ENCODE measurements at places on chromosomes 16 and 17. TPM values are rescaled to one million over a fixed set of nuclear protein-coding genes. Genes with fewer than 3 reads are reported as not detected.

DNA sequence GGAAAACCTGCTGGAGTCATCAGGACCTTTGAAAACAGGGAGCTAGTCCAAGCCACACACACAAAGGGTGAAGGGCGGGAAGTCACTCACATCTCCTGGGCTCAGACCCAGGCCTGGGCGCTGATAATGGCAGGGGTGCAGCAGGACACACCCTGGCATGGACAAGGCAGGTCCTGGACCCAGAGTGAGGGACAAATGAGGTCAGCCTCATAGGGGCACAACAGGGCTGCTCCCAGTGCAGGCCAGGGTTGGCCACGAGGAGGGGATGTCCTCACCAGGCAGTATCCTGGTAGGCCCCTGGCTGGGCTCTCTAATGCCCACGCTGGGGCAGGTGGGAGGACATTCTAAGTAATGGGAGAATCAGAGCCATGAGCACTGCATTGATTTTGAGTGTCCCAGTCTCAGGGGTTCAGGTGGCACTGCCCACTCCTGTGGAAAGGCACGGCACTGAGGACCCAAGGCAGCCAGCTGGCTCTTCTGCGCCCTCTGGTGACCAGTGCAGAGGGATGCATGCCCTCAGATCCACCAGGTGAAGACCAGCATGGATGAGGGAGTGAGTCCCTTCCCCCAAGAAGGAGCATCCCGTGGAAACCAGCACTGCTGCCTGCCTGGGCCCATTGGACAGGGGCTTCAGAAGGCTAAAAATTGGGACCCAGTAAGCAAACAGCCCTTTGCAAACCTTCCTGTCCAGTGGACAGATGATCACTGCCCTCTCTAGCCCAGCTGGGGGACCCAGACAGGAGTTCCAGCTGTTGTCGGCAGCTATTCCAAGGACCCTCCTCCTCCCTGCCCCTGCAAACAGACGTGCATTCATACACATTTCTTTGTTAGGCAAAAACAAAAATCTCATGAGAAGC lies 23.4 kb upstream of the SREBF1 start:
- H3K27me3 ChIP-seq: no peaks in the 10 kb centered on the region
- H3K27ac ChIP-seq: no peak overlapping the region
- no peaks in the 10 kb centered on the region for H3K36me3 ChIP-seq
- H3K4me1 ChIP-seq: peaks cover 20% of the 10 kb centered on the region
- peak; percentile 50 for DNase-seq
- no peak overlapping the region for H3K4me3 ChIP-seq

DNA sequence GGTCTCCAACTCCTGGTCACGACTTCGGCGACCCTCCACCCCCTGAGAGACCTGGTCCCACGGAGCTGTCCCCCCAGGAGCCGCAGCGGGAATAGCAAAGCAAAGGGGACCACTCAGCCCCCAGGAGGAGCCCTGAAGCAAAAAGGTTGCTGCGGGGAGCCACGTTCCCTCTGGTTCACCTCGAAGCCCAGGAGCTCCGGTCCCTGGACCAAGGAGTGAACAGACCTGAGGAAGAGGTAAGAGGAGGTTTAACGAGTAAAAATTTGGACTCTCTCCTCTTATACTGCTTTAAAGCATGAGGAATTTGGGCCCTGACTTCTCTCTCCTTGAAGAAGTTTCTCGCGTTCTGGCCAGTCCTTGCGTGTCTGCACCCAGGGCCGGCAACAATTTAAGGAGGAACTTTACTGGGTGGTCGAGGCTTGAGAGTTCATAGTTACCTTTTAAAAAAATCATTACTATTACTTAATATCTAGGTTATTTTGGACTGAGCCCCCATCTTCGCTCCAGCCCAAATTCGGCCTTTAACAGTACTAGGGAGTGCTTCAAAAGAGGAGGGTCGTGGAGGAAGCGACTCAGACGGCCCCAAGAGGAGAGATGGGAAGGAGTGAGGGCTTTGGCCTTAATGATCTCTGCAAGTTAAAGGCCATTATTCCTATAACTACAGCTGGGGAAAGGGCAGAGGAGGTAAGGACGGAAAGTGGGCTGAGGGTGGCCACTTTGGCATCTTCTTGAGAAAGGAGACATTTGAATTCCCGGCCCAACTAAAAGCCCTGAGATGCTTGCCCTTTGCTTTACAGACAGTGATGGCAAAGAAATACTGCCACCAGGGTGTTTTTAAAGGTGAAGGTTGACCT lies 16.9 kb upstream of the HOXB9 start:
- H3K27me3 ChIP-seq: peaks cover 90% of the 10 kb centered on the region
- H3K27ac ChIP-seq: no peak overlapping the region
- no peak overlapping the region for H3K4me3 ChIP-seq
- no peak for DNase-seq

GRCh38 chr17:54947396-54947795 lies 21.1 kb downstream of the COX11 start:
- H3K4me3 ChIP-seq: no peak overlapping the region
- H3K27ac ChIP-seq: peak overlapping the region; percentile 19
- DNase-seq: no peak
- peaks cover 35% of the 10 kb centered on the region for H3K4me1 ChIP-seq

GRCh38 chr17:50114849-50115357 lies 15.1 kb downstream of the SAMD14 start:
- no peaks in the 10 kb centered on the region for H3K36me3 ChIP-seq
- peaks cover 30% of the 10 kb centered on the region for H3K27me3 ChIP-seq
- no peak overlapping the region for H3K27ac ChIP-seq
- H3K4me1 ChIP-seq: peaks cover 8% of the 10 kb centered on the region
- no peak overlapping the region for H3K4me3 ChIP-seq

GRCh38 chr17:44539673-44540072 lies 17.6 kb upstream of the FZD2 start:
- H3K27me3 ChIP-seq: peaks cover 10% of the 10 kb centered on the region
- H3K27ac ChIP-seq: no peak overlapping the region
- no peak overlapping the region for H3K4me3 ChIP-seq
- DNase-seq: no peak

GRCh38 chr16:49621241-49622083 lies 234.4 kb downstream of the ZNF423 start:
- no peaks in the 10 kb centered on the region for H3K4me1 ChIP-seq
- no peak for DNase-seq
- no peak overlapping the region for H3K27ac ChIP-seq
- no peak overlapping the region for H3K4me3 ChIP-seq
- no peaks in the 10 kb centered on the region for H3K27me3 ChIP-seq

- no peaks in the 10 kb centered on the region for H3K4me1 ChIP-seq
- no peaks in the 10 kb centered on the region for H3K36me3 ChIP-seq
- H3K4me3 ChIP-seq: no peak overlapping the region
- peaks cover 11% of the 10 kb centered on the region for H3K27me3 ChIP-seq
These were observed 8.1 kb downstream of the CYGB start for GRCh38 chr17:76529224-76530094.

DNA sequence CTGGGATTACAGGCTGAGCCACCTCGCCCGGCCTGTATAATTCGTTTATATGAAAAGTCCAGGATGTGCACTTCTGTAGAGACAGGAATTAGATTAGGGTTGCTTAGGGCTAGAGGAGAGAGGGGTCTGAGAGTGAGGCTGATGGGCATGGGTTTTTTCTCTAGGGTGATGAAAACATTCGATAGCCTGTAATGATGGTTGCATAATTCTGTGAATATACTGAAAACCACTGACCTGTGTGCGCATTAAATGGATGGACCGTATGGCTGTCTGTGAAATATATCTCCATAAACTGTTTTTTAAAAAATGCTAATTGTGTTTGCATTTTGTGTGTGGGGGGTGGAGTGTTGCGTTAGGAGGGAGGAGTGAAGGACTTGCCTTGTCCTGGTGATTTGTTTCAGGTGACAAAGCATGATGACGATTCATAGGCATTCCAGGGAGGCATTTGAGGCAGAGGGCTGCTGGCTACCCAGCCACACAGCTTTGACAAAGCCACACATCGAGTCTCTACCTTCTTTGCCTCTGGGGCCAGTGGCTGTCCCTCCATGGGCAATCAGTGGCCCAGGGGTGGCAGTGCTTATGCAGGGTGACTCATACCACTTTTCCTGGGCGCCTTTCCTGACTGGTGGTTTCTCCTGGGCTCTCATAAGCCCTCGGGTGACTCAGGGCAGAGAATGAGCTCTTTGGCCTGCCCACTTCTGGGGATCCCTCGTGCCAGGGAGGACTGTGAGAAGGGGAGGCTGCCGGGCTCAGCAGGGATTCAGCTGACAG lies 148.5 kb upstream of the WSCD1 start:
- DNase-seq: no peak
- no peak overlapping the region for H3K27ac ChIP-seq
- no peaks in the 10 kb centered on the region for H3K36me3 ChIP-seq
- H3K4me3 ChIP-seq: no peak overlapping the region
- H3K27me3 ChIP-seq: no peaks in the 10 kb centered on the region

SPATA32 gene
- 0.67 TPM for total RNA-seq

ZP2 gene
- total RNA-seq: not detected

PDF gene
- 15.5 TPM for total RNA-seq

- H3K4me3 ChIP-seq: no peak overlapping the region
- H3K36me3 ChIP-seq: peaks cover 85% of the 10 kb centered on the region
These were observed 63.4 kb upstream of the GSG1L start for GRCh38 chr16:28126684-28127620.

GRCh38 chr17:70906808-70907207 lies 737.5 kb downstream of the KCNJ2 start:
- no peak for DNase-seq
- H3K4me1 ChIP-seq: no peaks in the 10 kb centered on the region
- H3K36me3 ChIP-seq: no peaks in the 10 kb centered on the region
- no peak overlapping the region for H3K27ac ChIP-seq

DNA sequence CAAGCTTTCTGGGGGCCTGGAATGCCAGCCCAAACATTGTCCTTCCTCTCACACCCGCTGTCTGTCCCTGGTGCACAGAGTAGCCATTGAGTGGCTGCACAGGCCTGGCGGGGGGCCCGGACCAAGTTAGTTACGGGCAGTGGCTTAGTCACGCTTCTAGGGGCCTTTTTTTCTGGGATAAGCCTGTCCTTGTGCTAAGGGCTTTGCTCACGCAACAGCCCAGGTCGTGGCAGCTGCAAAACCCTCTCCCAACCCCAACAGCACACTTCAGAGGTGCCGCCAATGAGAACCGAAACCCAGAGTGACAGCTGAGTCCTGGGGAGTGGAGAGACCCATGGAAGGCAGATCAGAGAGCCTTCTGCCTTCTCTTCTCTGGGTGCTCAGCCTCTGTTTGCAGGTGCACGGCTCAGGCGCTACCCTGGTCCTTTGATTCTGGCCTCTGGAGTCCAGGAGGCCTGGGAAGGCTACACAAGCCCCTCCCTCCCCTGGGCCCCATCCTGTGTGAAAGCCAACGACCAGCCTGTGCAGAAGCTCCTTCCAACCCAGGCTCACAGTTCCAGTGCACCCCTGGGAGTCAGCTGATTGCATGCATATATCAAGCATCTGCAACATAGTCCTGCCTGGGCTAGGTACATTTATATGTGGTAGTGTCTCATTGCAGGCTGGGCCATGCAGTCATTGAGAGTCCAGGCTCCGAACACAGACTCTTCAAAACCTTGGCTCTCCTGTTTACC lies 9.1 kb downstream of the WSCD1 start:
- no peaks in the 10 kb centered on the region for H3K36me3 ChIP-seq
- no peaks in the 10 kb centered on the region for H3K27me3 ChIP-seq
- no peak overlapping the region for H3K27ac ChIP-seq

GUCY2D gene
- total RNA-seq: not detected

GRCh38 chr17:76833747-76834146 lies 34.5 kb upstream of the MGAT5B start:
- DNase-seq: no peak
- H3K27me3 ChIP-seq: peaks cover 2% of the 10 kb centered on the region
- no peaks in the 10 kb centered on the region for H3K36me3 ChIP-seq
- H3K4me3 ChIP-seq: no peak overlapping the region

- peak overlapping the region; percentile 87 for H3K4me3 ChIP-seq
- peaks cover 40% of the 10 kb centered on the region for H3K27me3 ChIP-seq
- DNase-seq: no peak
- H3K27ac ChIP-seq: peak overlapping the region; percentile 48
- no peaks in the 10 kb centered on the region for H3K36me3 ChIP-seq
These were observed 1.4 kb downstream of the HES7 start for GRCh38 chr17:8122422-8122923.

DNA sequence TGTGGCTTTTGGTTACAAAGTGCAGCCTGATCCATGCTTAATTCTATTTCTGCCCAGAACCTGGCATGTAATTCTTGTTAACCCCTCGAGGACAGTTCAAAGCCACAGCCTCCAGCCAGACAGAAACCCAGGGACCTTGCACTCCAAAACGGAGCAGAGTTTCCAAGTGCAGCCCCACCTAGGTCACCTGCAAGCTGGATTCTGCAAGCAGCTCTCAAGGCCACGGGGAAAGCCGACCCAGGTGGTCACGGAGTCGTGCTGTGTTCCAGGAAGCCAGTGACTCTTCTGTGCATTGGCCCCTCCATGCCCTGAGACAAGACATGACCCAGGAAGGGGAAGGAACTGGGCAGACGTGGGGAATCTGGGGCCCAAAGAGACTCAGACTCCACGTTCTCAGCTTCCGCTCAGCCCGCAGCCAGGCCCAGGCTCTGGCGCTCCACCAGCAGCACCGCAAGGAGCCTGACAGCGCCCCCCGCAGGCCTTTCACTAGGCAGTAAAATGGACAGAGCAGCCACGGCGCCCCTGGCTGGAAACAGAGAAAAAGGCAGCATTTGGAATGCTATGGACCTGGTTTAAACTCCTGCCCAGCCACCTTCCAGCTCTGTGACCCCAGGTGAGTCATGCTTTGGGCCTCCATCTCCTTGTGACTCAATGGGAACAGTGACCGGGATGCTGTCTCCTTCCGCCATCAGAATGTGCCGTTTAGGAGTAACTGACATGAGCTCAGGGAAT lies 27.3 kb upstream of the GSG1L start:
- no peaks in the 10 kb centered on the region for H3K4me1 ChIP-seq
- no peaks in the 10 kb centered on the region for H3K27me3 ChIP-seq
- no peaks in the 10 kb centered on the region for H3K36me3 ChIP-seq
- no peak overlapping the region for H3K4me3 ChIP-seq
- DNase-seq: no peak
- H3K27ac ChIP-seq: no peak overlapping the region

KRTAP4-6 gene
- total RNA-seq: not detected

- no peak for DNase-seq
- no peaks in the 10 kb centered on the region for H3K4me1 ChIP-seq
These were observed 16.5 kb downstream of the BCO1 start for GRCh38 chr16:81254922-81255526.

CCL4 gene
- total RNA-seq: 136 TPM

DNA sequence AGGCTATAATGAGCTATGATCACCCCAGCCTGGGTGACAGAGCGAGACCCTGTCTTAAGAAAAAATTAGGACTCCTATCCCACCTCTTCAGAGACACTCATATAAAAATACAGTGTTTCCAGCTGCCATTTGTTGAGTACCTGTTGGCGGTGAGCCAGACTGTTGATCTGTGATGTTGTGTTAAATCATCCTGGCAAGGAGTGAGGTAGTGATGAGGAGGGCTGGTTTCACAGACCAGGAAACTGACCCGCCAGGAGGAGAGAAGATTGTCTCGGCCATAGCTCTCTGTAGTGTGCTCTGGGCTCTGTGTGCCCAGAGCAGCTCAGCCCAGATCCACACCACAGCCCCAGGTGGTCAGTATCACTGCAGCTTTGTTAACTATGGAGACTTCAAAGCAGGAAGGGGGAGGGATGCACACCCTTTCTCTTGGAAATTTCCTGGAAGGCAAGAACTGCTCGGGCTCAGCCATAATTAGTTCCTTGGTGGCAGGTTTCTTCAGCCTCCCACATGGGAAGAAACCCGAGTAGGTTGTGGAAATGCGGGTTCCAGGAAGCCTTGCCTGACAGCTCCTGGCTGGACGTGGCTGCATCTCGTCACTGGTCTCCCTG lies 343.0 kb downstream of the SNX29 start:
- DNase-seq: no peak
- no peak overlapping the region for H3K27ac ChIP-seq
- peaks cover 8% of the 10 kb centered on the region for H3K4me1 ChIP-seq
- no peaks in the 10 kb centered on the region for H3K27me3 ChIP-seq
- H3K4me3 ChIP-seq: no peak overlapping the region
- no peaks in the 10 kb centered on the region for H3K36me3 ChIP-seq

Measured in activated T-helper 2 cell treated with anti-CD3 and anti-CD28 coated beads, Interferon-gamma antibody, Interleukin-2, Interleukin-4, amounts not matched to agents 10 μg/mL and 5 μg/mL and 100 μg/mL, durations not matched to agents 14 hours and 24 hours and 36 hours (primary cell).